ENCODE measurements at places on chromosomes 5 and 9.

GRCh38 chr5:135708481-135709207 lies 125.8 kb upstream of the SLC25A48 start:
- DNase-seq, result no peak

DNA sequence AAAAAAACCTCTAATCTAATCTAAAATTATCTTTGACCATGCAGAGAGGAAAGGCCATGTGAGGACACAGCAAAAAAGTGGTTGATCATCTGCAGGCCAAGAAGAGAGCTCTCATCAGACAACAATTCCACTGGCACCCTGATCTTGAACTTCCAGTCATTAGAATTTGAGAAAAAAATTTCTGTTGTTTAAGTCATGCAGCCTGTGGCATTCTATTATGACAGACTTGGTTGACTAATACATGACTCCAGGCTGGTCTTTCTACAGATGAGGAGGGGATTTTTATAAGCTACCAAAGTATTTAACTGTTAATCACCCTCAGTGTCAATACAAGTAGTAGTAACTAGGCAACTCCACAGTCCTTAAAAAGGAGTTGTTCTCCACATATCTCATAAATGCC lies 358.5 kb upstream of the RGMB start:
- no peak for DNase-seq

- DNase-seq, result no peak
Measured at GRCh38 chr5:56676091-56676768, 139.1 kb upstream of the MAP3K1 start.

- DNase-seq, result no peak
Measured at GRCh38 chr5:132136906-132137305, 63.3 kb downstream of the CSF2 start.

GRCh38 chr5:2522372-2522771 lies 229.1 kb downstream of the IRX2 start:
- no peak for DNase-seq

DNA sequence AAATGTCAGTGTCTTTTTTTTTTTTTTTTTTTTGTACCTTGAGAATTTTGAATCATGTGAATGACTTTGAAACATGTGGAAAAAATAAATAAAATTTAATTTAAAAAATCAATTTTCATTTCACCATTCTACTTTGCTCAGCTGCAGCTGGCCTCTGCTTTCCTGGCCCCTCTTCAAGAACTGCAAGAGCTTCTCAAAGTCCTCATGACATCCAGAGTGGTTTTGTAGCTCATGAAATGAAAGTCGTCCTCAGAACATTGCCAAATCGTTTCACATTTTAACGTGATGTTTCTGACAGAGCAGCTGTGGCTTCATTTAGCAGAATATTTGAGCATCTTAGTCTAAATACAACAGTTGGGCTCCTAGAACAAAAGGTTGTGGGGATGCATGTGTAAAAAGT lies 47.9 kb upstream of the TMEM215 start:
- DNase-seq, result no peak

DNA sequence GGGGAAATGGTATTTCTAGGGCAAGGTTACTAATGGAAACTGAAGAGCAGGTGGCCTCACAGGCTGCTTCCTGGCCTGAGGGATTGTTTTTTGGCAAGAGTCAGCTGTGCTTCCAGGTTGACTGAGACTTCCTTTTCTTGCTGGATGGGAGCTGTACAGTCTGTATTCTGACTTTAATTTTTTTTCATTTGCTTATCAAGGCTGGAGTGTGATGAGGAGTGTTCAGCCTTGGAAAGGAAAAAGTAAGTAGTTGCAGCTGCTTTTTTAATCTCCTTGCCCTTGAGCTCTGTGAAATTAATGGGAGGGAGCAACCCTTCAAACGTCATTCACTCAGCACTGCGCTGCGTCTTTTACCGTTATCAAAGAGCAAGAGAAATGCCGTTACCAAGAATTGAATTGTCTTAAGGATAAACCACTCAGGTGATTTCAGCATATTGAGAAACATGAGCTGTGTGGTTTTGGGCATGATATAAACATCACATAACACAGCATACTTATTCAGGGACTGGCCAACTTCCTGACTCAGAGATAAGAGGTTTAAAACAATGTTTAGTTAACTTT lies 47.6 kb downstream of the AQP7 start:
- DNase-seq, result no peak

DNA sequence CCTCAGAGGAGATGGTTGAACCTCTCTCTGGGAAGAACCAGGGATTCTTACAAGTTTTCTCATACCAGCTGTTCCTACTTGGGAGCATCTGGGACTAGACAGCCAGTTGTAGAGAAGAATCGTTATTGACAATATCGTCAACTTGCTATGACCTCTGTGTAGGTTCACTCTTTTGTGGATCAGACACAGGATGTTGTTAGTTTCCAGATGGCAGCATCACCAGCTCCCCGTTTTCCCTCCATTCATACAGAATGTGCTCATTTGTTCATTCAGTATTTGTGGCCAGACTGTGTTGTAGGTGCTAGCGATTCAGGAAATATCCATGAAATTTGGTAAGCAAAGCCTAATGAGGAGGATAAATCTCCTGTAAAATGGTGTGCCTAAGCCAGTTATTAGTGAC lies 3.7 kb downstream of the PDE8B start:
- no peak for DNase-seq

GRCh38 chr5:63125862-63126261 lies 547.2 kb downstream of the LRRC70 start:
- no peak for DNase-seq

- DNase-seq, result no peak
Measured at GRCh38 chr9:17967731-17968130, 388.9 kb downstream of the SH3GL2 start.

DNA sequence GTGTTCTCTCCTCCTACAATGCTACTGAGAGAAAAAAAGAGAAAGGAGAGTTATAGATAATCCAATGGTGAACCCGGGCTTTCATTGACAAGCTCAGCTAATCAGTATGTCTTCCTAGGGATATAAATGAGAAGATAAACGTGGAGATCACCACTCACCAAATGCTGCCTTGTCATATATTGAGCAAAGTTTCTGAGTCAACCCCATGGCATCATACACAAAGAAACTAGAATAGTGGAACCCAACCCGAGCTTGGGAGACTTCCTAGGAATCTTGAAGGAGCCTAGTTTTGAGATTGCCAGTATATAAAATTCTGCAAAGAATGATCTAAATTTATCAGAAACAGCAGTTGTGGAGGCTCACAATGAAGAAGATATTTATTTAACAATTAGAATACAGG lies 47.8 kb downstream of the PTPN3 start:
- DNase-seq, result no peak
